Esophagus muscularis mucosa (tissue), 4 donors: ENCODE measurements at places on chromosomes 2 and 18. TPM values are rescaled to one million over a fixed set of nuclear protein-coding genes. Genes with fewer than 3 reads are reported as not detected.

DNA sequence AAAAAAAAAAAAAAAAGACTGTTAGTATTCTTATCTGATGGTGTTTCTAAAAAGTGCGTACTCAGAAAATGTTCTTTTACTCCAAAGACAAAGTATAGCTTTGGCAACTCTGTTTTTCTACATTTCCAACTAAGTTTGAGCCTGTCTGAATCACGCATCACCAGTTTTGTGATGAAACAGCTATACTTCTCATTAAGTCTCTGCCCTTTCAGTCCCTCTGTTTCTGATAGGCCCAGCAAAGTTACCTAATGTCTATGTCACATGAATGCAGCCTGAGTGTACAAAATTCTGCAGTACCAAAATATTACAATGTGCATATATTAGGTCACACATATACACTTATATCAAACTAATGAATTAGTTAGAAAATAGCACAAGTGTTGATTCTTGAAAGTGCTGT, 22.4 kb downstream of the TWSG1 start:
- no peak for DNase-seq

GRCh38 chr2:133713049-133713580, 144.9 kb upstream of the NCKAP5 start:
- peak; percentile 88 for DNase-seq

GRCh38 chr2:104321116-104321795, 532.7 kb upstream of the POU3F3 start:
- DNase-seq = no peak

GRCh38 chr2:161245261-161245553, 63.0 kb upstream of the PSMD14 start:
- DNase-seq = no peak

Gene VWA3B
- not detected for total RNA-seq

Gene SCN9A
- 4.0 TPM for total RNA-seq

- no peak for DNase-seq
Observed at GRCh38 chr2:69141061-69141460, 128.1 kb downstream of the ANTXR1 start.

- DNase-seq = no peak
Observed at GRCh38 chr18:58097121-58097906, 53.3 kb downstream of the NEDD4L start.

Gene POMC
- total RNA-seq = 8.7 TPM

DNA sequence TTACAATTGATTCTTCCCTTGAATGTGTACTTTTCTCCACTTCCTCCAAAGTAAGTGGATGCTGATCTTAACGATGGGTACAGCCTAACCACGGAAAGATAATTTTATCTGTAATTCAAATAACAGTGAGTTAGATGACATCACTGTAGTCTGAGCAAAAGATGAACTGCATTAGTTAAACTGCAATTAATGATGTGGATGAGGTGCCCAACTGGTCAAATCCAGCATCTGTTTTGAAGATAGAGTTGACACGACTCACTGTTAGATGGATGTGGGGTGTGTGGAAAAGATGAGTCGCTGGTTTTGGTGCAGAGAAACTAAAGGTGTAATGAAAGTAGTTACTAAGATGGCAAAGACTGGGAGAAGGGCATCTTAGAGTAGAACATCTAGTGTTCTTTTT, 270.5 kb upstream of the MEIS1 start:
- no peak for DNase-seq

Gene COL4A3
- 10.8 TPM for total RNA-seq

DNA sequence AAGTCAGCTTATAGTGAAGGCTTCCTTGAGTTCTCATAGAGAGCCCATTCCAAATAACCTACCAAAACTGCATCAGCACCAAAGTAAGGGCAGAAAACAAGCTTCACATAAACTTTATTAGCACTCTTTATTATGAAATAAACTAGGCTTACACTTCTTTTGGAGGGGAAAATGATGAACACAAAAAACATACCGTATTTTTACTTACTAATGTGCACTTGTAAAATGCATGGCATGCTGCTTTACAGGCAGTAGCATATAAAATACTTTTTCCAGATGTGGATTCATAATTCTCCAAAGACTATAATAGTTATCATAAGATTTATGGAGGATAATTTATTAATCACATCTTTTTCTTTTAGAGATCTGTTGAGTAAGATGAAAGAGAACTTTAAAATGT, 133.9 kb downstream of the OSR1 start:
- DNase-seq = no peak

DNA sequence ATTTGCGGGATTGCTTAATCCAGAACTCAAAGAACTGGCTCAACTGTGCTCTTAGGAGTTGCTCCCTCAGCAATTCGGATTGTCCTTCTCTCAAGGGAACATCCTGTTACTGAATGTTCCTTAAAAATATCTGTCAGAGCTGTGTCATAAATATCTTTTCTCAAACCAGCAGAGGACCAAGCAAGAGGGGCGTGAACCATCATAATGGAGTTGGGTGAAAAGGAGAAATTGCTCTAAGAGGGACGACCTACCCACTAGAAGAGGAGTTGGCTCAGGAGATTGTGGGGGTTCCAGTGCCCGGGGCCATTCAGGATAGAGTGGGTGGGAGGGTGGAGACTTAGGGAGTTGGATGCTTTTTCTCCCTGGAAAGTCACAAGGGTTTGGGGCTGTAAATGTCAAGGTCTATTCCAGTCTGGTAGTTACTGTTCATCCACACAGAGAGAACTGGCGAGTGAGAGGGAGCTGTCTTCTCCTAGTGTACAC, 59.5 kb downstream of the MERTK start:
- no peak for DNase-seq

Gene HOXD12
- total RNA-seq = not detected

DNA sequence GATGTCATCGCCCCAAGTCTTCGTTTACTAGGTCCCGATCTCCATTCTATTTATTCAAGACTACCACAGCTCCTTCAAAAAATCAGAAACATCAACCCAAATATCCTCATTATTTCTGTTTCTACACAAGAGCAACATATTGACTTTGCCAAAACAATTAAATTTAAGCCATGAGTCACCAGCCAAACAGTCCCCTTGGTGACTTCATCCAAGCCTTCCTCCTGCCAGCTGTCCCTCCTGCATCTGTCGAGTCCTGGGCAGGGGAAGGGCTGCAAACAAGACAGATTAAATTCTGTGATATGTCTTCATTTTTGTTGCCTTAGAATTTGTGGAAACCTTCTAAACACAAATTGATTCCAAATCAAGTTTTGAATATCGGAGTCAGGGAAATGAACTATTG, 110.3 kb downstream of the SP3 start:
- no peak for DNase-seq
